ENCODE measurements at places on chromosomes 7 and 10. TPM values are rescaled to one million over a fixed set of nuclear protein-coding genes. Genes with fewer than 3 reads are reported as not detected.

- DNase-seq: no peak
These were observed at the start of gene CLDN15 for GRCh38 chr7:101237206-101238067. Gene CLDN15 (minus strand): TSS chr7:101237802. CDS start chr7:101237581, 221 bp downstream.

- no peak for DNase-seq
These were observed 133.1 kb downstream of the BBS9 start for GRCh38 chr7:33262476-33262875.

DNA sequence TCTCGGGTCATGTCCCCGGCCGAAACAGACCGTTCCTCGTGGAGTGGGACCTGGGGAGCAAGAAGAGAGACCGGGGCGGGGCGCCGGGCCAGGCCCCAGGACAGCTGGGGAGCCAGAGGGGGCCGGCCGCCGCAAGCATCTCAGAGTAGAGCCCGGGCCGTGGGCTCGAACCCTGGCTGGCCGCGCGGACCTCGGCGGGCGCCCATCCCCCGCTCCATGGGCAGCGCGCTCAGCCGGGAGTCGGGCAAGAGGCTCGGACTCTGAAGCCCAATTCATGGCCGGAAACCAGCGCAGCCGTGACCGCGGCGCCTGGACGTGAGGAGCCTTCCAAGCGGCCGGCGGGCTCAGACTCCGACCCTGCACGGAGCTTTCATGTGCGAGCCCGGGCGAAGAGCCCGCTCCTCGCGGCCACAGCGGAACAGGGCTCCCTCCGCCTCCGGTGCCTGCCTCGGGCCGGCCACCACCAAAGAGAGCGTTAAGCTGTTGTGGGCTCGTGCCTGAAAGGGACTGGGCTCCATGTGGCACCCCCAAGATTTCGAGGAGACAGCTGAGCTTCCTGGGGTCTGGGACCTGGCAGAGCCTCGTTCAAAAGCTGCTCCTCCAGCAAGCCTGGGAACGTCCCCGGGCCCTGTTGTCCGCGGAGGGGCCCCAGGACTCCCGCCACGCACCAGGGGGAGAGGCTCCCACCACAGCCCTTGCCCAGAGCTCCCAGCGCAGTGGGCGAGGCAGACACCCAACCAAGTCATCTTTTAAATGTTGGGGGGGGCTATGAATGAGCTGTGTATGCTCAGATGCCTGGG lies 757 bp upstream of the GRID1 start:
- no peak for DNase-seq

- DNase-seq: no peak
These were observed 32.0 kb upstream of the ARMS2 start for GRCh38 chr10:122422266-122422989.

The SAMD9 gene
- total RNA-seq: 86.3 TPM

The NCF1 gene
- 2.5 TPM for total RNA-seq
